CD4-positive, alpha-beta T cell (primary cell): ENCODE measurements at places on chromosomes 16 and 17.

- no peak for DNase-seq
Observed at GRCh38 chr17:37259030-37259735, 116.6 kb upstream of the C17orf78 start.

DNA sequence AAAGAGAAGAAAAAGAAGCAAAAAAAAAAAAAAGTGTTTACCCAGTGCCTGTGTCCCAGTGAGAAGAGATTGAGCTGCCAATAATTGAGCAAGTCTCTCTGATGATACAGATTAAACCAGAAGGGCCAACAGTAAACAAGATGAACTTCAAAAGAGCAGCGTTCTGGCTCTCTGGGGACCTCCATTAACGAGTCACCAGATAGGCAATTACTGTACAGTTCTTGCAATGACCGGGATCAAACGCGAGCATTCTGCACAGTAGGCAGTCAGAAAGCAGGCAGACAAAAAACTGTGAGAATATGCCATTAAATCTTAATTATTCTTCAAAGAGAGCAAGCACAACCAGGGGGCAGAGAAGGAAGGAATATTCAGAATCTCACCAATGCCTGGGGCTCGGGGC lies 626.1 kb downstream of the TMEM114 start:
- DNase-seq = no peak

- no peak for DNase-seq
Observed at GRCh38 chr17:9002606-9003354, 18.5 kb upstream of the NTN1 start.

DNA sequence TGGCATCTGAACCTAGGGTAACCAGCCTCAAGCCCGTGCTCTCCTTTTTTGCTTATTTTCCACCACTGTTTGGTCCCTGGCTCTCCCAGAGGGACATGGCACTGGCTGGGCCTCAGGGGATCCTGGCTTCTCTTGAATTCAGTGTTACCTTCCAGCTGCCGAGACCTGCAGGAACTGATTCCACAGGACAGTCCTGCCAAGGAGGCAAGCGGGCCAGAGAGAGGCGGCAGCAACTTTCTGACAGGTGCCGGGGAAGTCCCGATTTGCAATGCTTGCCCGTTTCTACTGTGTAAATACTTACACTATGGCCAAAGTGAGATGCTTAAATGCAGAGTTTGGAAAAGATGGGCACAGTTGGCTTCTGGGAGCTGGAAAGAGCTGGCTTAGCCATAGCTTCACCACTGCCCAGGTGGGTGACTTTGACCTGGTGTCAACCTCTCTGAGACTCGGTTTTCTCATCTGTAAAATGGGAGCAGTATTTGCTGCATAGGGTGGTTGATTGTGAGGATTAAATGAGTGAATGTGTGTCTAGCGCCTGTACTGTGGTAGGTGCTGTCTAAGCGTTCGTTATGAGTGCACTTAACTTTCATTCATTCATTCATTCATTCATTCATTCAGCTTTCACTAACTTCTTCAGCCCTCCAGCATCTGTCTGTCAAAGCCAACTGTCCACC lies 124.9 kb downstream of the CMIP start:
- no peak for DNase-seq

GRCh38 chr17:9285602-9286427 lies 264.5 kb downstream of the NTN1 start:
- no peak for DNase-seq

- DNase-seq = no peak
Observed at GRCh38 chr17:9158544-9159452, 137.5 kb downstream of the NTN1 start.

DNA sequence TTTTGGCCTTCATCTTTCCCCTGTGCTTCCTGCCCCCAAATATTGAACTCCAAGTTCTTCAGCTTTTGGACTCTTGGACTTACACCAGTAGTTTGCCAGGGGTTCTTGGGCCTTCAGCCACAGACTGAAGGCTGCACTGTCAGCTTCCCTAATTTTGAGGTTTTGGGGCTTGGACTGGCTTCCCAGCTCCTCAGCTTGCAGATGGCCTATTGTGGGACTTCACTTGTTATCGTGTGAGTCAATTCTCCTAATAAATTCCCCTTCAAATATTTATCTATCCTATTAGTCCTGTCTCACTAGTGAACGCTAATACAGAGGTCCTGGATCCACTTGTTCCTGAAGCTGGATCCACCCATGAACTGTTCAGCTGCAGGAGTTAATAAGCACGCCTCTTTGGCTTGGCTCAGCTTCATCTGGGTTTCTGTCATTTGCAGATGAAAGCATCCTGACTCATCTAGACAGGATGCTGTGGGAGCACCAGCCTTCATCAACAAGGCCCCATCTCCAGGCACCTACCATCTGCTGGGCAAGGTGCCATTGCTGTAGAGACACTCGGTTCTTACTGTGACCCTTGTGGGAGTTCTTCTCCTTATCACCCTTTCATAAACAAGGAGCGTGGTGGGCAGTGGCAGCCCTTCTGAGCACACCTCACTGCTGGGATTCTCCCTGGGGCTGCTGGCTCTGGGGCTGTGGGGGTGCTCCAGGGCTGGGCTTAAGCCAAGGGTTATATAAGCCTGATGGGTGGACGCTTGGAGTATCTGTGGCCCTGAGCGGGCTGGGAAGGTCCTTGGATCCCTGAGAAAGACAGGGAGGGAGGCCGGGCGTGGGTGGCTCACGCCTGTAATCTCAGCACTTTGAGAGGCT lies 23.1 kb downstream of the LAT start:
- DNase-seq = peak; percentile 79

GRCh38 chr17:27649929-27650328 lies 18.9 kb downstream of the LGALS9 start:
- no peak for DNase-seq

- DNase-seq = no peak
Observed at GRCh38 chr16:19879241-19879792, 5.3 kb downstream of the GPRC5B start.

- no peak for DNase-seq
Observed at GRCh38 chr16:88938119-88938776, 38.8 kb downstream of the CBFA2T3 start.

DNA sequence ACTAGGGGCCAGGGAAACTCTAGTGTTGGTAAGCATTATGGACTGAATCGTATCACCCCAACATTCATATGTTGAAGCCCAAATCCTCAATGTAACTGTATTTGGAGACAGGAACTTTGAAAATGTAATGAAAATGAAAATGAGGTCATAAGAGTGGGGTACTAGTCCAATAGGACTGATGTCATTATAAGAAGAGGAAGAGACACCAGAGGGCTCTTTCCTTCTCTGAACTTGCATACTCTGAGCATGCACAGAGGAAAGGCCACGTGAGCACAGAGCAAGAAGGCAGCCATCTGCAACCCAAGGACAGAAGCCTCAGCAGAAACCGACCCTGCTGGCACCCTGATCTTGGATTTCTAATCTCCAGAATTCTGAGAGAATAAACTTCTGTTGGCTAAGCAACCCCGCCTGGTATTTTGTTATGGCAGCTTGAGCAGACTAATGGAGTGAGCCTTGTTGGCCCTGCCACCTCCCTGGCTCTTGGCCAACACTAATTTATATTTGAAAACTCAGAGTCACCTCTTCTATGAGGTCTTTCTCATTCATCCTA lies 273.4 kb downstream of the NTN1 start:
- DNase-seq = no peak

DNA sequence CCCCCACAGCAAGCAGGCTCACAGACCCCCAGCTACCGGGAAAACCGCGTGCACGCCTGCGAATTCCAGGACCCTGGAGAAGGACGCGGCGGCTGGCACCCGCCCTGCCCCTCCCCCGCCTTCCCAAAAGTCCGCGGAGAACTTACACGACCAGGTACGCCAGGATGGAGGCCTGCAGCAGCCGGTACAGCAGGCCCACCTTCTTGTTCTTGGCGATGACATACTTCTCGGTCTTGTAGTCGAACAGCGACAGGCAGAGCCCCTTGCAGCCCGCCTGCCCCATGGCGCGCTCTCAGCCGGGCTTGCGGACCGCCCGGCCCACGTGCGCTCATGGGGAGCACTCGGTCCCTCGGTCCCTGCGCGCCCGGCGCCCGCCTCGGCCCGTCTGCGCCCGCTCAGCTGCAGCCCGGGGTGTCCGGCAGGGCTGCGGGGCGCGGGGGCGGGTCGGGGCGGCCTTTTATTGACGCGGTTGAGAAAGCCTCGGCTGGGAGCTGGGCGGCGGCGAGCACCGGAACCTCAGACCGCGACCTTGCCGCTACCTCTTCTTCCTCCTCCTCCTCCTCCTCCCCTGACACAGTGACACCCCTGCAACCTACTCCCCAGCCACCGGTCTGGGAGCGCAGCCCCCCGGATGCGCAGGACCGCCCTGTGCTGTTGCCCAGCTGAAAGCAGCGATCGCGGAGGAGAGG lies at the start of gene P2RX5:
P2RX5 (minus strand) TSS at position 433 of the 689 bp plus-strand sequence; CDS start at position 283, 150 bp downstream.
- DNase-seq = peak; percentile 65

GRCh38 chr16:83051451-83051850 lies 424.7 kb downstream of the CDH13 start:
- DNase-seq = no peak

GRCh38 chr17:59331929-59332748 lies 684 bp downstream of the YPEL2 start:
- peak; percentile 10 for DNase-seq

- no peak for DNase-seq
Observed at GRCh38 chr17:59513934-59514841, 51.2 kb upstream of the DHX40 start.

DNA sequence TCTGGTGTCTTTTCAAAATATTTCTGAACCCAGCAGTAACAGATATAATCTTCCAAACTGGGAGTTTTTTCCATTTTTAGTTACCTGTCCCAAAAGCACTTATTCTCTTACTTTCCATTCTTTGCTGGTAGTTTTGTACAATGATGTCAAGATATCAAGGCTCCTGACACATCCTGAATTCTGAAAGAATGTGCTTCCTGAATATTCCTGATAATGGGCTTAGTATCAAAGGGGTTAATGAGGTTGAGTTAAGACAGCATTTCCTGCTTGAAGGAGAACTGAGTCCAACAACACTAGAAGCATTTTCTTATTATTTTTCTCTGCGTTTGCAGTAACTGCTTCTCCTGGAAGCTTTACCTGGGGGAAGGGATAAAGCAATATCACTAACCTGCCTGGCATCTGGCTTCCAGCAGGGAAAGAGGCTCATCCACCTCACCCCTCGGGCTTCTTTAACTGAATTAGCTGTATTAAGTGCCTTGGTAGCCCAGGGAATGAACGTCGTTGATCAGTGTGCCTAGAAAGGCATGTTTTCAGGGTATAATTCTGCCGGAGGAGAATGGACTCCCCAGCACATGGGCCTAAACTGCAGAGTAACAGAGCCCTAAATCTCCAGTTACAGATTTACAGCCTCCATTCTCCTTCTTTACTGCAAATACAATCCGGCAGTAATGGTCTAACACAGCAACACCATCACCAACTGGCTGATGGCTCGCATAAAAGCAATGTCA lies 134.4 kb downstream of the SNX11 start:
- no peak for DNase-seq
